ENCODE measurements at places on chromosomes 4 and X.

GRCh38 chr4:188971125-188971524 lies 831.9 kb downstream of the TRIML1 start:
- DNase-seq, result no peak

DNA sequence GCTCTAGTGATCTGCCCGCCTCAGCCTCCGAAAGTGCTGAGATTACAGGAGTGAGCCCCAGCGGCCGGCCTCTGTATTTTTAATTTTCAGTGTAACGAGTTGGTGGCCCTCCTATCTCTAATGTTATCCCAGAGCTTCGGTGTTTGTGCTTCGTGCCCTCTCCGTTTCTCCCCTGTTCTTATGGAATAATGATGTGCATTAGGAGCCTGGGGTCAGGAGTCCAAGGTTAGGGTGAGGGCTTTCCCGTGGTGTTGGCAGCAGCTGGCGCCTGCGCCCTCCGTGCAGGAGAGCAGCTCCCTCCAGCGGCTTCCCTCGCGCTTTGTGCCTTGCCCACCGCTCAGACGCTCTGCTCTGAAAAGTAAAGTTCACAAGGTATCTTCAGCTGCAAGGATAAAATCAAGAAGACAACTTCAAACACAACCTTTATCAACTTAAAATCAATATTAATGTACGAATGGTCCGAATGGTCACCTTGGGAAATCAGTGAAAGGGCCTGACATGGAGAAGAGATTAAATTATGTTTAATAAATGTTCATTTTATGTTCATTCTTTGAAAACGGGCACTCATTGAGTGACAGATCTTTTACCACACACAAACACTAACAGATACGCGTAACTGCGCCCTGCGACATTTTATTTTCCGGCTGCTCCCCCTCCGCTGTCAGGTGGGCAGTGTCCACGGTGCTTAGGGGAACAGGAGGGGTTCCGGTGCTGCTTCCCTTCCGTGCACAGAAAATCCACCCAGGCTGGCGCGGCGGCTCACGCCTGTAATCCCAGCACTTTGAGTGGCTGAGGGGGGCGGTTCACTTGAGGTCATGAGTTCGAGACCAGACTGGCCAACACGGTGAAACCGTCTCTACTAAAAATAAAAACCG lies 62.4 kb downstream of the TRAPPC11 start:
- peak; percentile 57 for DNase-seq

DNA sequence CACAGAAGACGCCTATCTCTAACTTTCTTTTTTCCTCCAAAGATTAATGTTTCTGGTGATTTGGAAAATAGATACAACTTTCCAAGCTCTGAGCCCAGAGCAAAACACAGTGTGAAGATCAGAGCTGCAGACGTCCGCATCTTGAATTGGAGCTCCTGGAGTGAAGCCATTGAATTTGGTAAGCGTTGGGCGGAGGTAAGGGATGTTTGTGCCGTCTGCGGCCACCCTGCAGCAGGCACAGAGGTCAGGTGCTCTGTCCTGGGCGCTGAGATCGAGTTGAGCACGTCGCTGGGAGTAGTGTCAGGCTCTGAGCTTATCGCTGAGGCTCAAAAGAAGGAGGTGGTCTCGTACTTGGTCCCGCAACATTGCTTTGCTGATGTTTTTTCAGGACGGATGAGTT lies 31.8 kb downstream of the CSF2RA start:
- DNase-seq, result no peak

- no peak for DNase-seq
Observed at GRCh38 chr4:10983268-10983667, 298.7 kb upstream of the CLNK start.

GRCh38 chr4:24871210-24871609 lies 41.6 kb downstream of the CCDC149 start:
- no peak for DNase-seq

DNA sequence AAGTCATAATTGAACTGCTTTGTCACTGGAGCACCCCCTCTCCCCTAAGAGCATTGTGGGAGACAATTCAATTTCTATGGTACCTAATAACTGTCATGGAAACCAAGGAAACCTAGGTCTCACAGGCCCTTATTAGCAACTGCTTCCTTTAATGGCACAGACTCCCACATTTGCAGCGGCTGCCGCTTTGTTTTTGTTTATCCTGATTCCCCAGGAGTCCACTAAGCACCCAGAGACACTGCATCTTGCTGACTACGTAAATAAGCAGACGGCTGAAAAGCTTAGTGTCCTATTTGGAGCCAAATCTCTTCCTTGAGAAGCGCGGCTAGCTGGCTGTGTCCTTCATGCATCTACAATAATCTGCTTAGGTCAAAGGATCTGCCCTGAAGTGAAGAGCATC lies 494.4 kb downstream of the TMA16 start:
- no peak for DNase-seq

- no peak for DNase-seq
Observed at GRCh38 chr4:42732776-42733175, 75.9 kb upstream of the ATP8A1 start.

GRCh38 chr4:36704289-36704688 lies 422.9 kb downstream of the DTHD1 start:
- DNase-seq, result no peak

DNA sequence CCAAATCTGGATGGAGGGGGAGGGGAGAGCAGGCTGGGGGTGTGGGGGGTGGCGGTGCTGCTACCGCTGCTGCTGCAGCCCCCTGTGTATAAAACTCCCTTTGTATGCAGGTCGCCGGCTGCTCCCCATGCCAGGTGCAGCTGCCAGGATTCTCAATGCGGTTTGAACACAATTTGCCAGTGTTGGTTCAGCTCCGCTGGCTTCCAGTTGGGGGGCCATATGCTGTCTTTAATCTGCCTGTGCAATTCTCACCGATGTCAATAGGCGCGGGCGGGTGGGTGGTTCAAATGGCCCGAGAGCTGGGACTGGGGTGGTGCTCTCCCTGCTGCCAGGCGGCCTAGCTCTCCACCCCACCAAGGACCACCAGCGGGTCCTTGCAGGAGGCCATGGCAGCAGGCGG lies 257.6 kb downstream of the BCOR start:
- DNase-seq, result no peak

GRCh38 chr4:71872767-71873415 lies 89.0 kb upstream of the GC start:
- DNase-seq, result no peak

GRCh38 chr4:102585329-102585728 lies 84.2 kb downstream of the NFKB1 start:
- DNase-seq, result no peak

DNA sequence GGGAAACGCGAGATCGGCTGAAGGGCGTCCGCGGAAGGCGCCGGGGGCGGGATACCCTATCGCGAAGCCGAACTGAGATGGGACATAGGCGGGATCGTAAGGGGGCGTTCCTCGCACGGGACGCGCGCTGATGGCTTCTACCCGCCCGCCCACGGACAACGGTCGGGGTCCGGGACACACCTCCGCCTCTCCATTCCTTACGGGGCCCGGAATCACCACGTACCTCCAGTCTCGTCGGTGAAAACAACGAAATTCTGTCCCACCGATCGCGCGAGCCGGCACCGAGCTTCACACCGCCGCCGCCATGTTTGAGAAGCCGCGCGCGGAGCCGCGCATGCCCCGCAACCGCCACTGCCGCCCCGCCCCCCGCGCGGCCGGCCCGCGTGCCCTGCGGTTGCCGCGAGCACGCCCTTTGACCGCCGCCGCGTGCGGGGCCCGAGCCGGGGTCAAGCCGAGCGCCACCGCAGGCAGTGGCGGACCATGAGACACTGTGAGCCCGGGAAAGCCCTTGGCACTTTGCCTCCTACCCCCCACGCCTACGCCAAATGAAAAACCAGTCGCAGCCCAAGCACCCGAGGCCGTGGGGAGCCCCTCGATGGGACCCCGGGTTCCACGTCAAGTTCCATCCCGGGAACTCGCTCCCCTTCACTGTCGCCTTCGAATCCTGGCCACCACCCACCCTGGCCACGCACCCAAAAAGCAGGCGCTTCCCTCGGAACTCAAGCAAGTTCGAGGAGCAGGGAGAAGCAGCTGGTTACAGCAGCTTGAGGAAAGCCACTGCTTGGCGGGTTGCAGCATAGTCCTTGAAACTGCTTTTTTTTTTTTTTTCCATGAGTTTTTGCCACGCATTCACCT lies at the start of gene SCML2:
SCML2 (minus strand) TSS at position 320 of the 855 bp plus-strand sequence. CDS start 20,617 bp downstream, outside the sequence.
- peak; percentile 1 for DNase-seq

GRCh38 chr4:122364700-122365404 lies 14.0 kb upstream of the ADAD1 start:
- DNase-seq, result no peak

GRCh38 chr4:146334862-146335449 lies 120.6 kb downstream of the REELD1 start:
- DNase-seq, result no peak

DNA sequence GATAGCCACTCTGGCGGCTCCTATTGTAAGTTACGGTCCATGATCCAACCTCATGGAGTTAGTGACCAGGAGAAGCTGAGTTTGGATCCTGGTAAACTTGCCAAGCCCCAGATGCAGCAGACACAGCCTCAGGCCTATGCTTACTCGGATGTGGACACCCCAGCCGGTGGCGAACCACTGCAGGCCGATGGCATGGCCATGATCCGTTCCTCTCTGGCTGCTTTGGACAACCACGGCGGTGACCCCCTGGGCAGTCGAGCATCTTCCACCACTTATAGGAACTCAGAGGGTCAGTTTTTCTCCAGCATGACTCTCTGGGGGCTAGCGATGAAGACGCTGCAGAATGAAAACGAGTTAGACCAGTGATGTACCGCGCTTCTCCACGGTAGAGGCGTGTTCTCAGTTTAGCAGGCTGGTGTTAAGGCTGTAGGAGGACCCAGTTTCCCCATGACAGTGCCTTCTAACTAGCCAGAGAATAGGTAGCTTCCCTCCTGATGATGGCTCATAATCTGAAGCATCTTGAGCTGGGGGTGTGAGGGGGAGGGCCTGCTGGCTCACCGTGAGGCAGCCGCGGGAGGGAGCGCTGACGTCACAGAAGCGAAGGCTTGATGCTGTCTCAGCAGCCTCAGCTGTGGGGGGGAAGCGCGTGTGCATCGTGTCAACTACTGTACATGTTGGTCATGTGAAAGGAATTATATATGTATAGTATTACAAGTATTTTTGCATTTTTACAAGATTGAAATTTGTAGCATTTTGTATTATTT lies 31.1 kb downstream of the ZBTB49 start:
- DNase-seq, result peak; percentile 83

GRCh38 chr4:68673143-68673542 lies 2.7 kb upstream of the UGT2B15 start:
- DNase-seq, result no peak

GRCh38 chrX:125132274-125132673 lies 187.4 kb upstream of the TEX13C start:
- no peak for DNase-seq

- no peak for DNase-seq
Observed at GRCh38 chr4:47531241-47531953, 46.3 kb downstream of the ATP10D start.

GRCh38 chr4:171432536-171432935 lies 380.7 kb upstream of the GALNTL6 start:
- DNase-seq, result no peak

DNA sequence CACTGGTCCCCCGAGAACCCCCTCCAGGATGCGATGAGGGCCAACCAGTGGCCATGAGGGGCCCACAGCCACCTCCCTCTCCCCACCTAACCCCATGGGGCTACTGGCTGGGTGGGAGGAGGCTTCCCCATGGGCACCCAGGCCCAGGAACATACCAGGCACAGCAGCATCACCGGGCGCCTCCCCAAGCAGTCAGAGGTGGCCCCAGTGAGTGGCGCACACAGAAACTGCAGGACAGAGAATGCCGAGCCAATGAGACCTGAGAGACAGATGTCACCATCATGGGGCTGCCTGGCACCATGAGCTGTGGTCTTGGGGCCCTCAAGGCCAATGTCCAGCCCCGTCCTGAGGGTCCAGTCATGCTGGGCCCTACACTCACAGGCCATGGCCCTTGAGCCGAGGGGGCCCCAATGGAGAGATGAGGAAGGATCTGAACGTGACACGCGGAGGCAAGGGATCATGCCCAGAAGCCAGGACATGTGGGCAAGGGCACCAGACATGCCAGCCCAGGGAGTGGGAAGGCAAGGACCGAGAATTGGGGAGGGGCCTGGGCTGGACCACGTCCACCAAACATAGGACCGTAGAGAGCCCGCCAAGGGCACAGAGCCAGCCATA lies 30.1 kb downstream of the NOP14 start:
- DNase-seq, result no peak

GRCh38 chrX:13721819-13722519 lies 12.5 kb downstream of the TRAPPC2 start:
- no peak for DNase-seq

DNA sequence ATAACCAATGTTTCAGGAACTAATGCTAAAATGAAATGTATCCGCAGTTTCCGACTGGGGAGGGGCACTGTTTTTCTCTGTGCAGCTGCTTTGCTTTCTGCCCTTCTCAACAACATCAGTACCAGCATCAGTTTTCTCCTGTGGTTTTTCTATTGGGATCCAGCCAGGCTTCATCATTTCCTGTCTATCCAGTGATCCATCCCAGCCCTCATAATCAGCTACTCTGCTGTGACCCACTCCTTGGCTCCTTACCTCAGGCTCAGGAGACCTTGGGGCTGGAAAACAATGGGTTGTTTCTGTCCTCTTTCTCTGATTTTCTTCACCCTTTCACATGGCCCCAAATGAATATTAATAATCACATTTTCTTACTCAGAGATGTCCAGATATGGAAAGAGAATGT lies 222.2 kb upstream of the DKK2 start:
- no peak for DNase-seq

DNA sequence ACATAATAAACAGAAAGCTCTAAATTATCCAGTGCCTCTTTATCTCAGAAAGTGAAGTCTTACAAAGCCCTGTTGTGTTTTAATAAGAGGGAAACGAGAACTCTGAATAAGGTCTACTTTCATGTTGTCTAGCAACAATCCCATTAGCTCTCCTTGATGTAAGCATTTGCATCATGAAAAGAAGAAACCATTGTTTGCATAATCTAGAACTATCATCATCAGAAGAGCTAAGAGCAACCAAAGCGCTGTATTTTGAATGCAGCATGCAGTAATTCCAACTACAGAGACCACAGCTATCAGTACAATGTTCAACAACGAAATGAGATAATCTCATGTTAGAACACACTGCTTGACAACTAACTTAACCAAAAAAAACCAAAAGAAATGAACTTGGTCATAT lies 257.1 kb downstream of the CAMK2D start:
- no peak for DNase-seq

- no peak for DNase-seq
Observed at GRCh38 chr4:8407756-8408155, 32.8 kb downstream of the ACOX3 start.

DNA sequence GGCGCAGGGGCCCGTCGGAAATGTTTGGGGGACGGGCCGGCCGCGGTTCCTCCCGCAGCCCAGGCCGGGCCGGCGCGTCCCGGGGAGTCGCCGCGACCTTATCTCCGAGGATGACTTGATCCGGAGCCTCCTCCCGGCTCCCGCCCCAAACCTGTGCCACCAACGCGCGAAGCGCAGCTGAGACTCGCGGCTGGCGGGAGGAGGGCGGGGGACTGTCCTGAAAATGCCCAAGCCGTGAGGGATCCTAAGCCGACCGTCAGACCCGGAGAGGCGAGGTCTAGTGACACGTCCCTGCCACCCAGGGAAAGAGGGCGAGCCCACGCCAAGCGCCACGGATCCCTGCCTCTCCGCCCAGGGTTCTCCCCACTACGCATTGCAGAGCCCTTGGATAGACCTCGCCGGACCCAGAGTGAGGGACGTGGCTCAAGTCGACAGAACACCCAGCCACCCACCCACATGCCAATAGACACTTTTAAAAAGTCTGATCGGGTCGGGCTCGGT lies 26.9 kb downstream of the UTP14A start:
- peak; percentile 26 for DNase-seq

- no peak for DNase-seq
Observed at GRCh38 chrX:29172880-29173279, 585.6 kb downstream of the IL1RAPL1 start.

Measured in head of caudate nucleus (tissue), 42 donors.